ENCODE measurements at places on chromosomes 7 and 10.
A peak's percentile ranks its signal among the peaks of the same experiment; 100 is the strongest.

DNA sequence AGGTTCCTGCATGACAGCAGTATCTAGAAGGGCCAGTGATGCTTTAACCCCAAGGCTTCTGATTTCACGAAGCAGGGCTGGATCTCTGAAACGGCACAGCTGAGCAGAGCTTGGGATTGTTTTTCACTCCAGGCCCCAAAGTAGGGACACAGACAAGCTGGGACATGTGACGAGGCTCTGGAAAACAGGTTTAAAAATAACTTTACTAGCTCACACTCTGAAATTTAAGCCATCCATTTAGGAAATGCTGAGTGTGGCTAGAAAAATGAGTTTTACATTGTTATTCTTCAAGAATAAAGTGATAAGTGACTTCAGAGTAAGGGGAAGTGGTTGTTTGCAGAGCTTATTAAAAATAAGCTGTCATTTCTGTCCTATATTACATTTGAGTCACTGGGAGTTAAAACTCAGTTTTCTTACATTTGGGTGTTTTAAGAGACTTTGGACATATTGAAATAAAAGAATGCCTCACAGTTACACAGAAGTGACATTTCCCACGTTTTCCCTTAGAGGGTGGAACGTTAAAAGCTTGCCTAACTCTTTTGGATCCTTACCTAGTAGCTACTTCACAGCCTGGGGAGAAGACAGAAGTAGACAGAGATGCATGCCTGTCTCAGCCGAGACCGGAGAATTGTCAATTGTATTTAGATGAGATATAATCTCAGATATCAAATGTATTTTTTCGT, 107.8 kb downstream of the GALNT17 start:
- no peak for DNase-seq

GRCh38 chr7:42342381-42342780, 105.4 kb upstream of the GLI3 start:
- DNase-seq = no peak

- no peak for DNase-seq
Measured at GRCh38 chr7:71198391-71198790, 66.4 kb downstream of the GALNT17 start.

DNA sequence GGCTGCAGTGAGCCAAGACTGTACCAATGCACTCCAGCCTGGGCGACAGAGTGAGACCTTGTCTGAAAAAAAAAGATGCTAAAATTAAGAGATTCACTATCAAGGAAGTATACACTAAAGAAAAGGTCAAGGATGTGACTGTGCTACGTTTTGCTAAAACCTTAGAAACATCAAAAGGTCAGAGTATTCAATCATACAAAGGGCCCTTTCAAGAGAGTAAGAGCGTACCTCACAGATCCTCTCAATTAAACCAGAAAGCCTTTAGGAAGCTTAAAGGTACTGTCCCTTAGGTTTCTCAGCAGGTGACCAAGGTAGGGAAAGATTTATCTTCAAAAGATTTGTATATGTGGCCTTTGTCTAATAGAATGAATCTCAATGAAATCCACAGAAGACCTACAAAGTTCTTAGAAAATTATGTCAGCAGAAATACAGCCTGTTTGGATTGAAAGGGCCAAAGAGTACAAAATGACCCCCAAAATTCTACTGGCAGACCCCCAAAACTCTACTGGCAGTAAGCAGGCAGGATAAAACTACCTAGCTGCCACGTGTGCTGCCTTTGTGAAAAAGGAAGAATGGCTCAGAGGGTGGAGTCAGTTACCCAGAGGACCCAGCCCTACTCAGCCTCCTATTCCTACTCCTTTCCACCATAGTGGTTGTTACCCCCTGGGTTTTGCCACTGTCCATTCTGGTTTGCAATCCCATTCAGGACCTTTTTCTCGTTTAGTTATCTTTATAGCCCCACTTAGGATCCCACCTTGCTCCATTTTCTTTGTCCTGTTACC, 36.7 kb downstream of the ARHGAP19 start:
- DNase-seq = no peak

DNA sequence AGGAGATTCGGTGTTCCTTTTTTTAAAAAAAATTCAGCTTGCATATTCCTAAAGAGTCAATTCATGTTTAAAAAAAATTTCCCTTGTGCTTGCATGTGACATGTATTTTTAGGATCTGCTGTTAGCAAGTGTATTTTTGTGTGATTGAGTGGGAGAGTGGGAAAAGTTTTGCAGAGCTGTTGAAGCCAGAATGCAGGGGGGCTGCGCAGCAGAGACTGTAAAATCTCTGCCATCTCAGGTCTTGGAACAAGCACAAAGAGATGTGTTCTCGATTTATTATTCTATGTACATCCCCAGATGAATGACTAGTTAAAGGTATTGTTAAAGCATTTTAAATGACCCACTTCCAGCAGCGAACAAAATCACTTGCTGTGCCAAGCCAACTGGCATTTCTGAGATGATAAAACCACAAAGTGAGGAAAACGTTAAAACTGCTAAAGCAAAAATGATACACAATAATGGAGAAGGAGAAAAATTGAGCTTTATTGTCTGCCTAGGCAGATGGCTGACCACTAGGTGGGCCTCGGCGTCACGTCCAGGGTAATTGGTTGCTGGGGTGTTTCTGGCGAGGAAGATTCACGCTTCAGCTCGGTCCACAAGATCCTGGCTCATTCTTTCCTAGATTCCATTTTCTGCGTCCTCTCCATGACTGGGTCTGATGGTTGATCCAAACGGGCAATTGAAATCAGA, 67.0 kb upstream of the ATRNL1 start:
- no peak for DNase-seq

- DNase-seq = peak; percentile 22
Measured at GRCh38 chr7:101990811-101991418, 173.5 kb downstream of the CUX1 start.

GRCh38 chr7:29469281-29469680, 94.4 kb upstream of the PRR15 start:
- DNase-seq = no peak

DNA sequence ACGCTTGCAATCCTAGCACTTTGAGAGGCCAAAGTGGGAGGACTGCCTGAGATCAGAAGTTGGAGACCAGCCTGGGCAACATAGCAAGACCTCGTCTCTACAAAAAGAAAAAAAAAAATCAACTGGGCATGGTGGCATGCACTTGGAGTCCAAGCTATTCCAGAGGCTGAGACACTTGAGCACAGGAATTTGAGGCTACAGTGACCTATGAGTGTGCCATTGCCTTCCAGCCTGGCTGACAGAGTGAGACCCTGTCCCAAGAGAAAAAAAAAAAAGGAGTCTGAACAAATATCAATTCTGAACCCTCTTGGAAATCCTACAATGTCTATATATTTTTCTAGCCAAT, 126.8 kb upstream of the NRP1 start:
- no peak for DNase-seq

- no peak for DNase-seq
Measured at GRCh38 chr10:93075369-93076221, 1.9 kb downstream of the CYP26A1 start.

- no peak for DNase-seq
Measured at GRCh38 chr10:34854147-34854601, 39.1 kb upstream of the PARD3 start.

DNA sequence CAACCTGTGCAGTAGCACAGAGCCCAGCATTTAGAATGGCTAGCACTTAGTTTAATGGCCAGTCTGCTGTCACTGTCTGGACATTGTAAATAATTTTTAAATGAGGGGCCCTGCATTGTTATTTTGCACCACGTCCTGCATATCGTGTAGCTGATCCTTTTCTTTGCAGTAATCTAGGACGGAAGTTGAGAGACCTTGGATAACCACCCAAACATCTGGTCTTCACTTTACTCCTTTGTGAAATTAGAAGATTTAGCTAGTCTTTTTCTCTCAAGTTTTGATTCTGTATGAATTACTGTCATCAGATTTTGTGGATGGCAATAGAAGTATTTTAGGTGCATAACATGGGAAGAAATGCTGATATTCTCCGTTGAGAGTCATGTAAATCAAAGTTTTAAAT, 1.9 kb downstream of the MIOS start:
- no peak for DNase-seq

DNA sequence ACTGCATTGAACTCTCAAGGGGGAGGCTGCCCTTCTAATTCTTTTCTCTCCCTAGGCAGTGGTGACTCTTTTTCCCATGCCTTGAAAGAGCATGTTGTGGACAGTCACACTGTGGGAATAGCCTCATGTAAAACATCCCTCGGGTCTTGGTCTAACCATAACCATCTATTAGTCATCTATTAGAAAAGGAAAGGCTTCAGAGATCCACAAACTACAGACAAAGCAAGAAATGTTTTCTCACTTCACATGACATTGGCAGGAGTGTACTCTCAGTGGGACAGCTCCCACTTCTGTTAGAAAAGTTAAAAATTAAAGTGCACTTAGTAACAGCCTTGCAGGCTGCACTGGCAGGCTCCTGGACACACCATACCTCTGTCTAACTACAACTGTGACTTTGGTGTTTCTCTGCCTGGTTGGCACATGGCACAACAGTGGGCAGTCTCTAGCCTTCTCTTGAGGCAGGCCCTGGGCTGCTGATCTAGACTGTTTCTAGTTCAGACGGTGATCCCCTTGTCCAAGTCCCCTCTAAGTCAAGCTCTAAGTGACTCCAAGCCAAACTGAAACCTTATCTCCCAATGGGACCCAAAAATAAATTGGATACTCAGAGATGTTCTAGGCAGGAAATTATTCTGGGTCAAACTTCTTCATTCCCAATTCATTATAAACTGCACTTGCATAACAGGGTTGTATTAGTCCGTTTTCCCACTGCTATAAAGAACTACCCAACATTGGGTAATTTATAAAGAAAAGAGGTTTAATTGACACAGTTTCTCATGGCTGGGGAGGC, 57.9 kb upstream of the ITGB1 start:
- no peak for DNase-seq

- no peak for DNase-seq
Measured at GRCh38 chr7:68187532-68187931, 1190.9 kb downstream of the TYW1 start.

DNA sequence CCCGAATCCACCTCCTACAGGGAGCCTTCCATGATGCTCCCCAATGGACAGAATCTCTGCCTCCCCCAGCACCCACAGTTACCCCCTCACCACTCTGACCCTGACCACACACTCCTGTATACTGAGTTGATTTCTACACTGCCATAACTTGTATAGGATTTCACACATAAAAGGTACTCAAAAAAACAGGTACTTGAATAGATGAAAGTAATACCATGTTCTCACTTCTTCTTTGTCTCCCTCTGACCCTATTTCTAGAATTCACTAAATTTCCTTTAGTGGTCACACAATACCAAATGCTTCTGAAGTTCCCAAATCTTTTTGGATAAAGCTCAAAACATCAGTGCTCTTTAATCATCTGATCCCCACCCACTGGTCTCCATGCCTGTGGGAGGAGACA, 45.4 kb downstream of the HSPA12A start:
- no peak for DNase-seq

DNA sequence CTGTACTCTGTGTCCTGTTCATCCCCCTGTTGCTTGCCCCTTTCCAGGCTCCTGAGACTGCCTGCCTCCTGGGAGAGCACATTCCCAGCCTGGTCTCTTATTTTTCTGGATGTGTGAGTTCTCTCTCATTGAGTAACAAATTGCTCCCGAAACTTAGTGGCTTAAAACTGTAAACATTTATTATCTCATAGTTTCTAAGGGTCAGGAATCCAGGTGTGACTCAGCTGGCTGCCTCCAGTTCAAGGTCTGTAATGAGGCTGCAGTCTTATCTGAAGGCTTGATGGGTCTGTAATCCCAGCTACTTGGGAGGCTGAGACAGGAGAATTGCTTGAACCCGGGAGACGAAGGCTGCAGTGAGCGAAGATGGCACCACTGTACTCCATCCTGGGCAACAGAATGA, 53.6 kb upstream of the PRR15 start:
- DNase-seq = no peak

- no peak for DNase-seq
Measured at GRCh38 chr10:71778071-71778825, 4.9 kb upstream of the VSIR start.

- DNase-seq = no peak
Measured at GRCh38 chr7:46126675-46127300, 205.7 kb upstream of the IGFBP3 start.

DNA sequence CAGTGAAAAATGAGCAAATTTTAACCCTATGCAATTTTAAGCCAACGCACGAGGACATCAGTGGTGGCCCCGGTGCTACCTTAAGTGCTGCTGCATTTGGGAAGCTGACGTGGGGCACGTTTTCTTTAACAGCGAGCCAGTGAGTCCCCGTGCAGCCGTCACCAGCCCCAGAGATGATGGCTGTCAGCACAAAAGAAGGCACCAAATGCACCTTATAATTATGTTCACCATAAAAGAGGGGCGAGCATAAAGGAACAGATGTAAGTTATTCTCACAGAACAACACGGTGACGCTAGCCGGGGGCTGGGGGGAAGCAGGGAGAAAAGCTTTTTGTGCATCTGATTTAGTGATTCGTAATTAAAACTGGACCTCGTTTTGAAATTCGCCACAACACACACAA, 260.1 kb downstream of the DNAJB6 start:
- no peak for DNase-seq

DNA sequence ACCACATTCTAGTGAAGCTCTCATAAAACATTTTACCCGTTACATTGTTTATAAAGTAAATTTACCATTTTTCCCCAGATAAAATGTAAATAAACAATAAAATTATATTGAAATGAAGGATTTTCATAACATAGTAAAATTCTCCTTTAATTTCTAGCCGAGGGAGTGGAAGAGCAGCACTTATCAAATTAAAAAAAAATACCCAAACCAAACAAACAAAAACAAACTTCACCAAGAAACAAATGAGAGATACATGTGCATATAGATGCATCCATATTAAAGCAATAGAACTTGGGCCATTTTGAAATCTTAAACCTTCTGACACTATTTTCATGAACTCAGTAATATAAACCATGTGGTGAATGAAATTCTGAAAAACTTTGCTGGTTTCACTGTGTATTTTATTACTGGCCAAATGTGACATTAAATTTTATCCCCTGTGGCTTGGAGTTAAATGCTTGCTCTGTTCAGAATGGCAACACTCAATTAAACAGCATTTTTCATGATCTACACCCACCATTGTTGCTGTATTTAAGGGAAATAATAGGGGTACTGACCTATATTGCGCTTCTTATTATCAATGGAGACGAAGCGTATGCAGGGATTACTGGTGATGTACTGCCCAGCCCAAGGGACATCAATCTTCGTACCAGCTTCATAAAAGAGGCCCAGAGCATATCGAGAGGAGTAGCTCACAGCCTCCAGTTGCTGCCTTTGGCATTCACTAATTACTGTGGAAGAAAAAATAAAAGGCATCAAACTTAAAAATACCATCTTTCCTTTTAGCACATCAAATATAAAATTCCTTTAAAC, 220.9 kb downstream of the RNLS start:
- no peak for DNase-seq

GRCh38 chr10:7541137-7542087, 125.4 kb downstream of the ITIH5 start:
- DNase-seq = no peak

Measured in activated naive CD8-positive, alpha-beta T cell treated with anti-CD3 and anti-CD28 coated beads for 36 hours (primary cell).